HFFc6 (cell line): ENCODE measurements at places on chromosomes 1 and 21.

DNA sequence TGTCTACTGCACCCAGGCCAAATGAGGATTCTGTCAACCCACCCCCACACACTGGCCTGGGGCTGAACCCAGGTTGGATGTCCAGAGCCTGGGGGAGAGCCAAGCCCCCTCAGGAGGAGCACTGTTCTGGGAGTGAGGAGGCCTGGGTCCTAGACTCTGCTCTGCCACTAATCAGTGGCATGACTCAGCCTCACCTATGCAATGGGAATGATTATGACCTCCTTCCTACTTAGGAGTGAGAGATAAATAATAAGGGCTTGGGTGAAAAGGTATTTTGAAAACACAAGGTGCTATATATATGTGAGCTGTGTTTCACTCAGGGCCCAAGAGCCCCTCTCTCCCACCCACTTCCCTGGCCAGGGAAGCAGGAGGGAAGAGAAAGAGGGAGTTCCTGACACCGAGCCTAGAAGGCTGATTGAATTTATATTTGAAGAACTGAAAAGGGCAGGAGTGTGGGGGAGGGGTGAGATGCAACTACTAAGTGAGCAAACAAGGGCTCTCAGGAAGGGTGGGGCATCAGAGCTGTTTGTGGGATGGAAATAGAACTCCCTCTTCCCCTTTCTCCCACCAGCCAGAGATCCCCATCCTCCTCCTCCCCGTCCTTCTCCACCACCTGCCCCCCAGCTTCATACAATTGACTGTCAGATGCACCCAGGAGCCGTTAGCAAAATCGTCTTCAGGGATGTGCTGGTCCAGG is 8.2 kb downstream of the IGSF9 start:
- no peak for DNase-seq

DNA sequence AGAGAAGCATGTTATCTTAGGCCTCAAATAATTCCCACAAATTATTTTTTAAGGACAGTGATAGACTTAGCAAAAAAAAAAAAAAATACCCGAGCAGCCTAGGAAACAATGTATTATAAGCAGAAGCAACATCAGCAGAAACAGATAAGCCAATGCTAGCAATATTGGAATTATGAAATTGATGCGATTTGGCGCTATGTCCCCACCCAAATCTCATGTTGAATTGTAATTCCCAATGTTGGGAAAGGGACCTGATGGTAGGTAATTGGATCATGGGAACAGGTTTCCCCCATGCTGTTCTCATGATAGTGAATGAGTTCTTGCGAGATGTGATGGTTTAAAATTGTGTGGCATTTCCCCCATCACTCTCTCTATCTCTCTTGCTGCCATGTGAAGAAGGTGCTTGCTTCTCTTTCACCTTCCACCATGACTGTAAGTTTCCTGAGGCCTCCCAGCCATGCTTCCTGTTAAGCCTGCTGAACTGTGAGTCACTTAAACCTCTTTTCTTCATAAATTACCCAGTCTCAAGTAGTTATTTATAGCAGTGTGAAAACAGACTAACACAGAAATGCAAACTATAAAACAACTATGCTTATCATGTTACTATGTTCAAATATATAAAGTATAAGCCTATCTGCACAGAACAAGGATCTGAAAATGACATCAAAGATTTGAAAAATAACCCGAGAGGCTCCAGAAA is 75.6 kb upstream of the HIVEP3 start:
- no peak for DNase-seq

DNA sequence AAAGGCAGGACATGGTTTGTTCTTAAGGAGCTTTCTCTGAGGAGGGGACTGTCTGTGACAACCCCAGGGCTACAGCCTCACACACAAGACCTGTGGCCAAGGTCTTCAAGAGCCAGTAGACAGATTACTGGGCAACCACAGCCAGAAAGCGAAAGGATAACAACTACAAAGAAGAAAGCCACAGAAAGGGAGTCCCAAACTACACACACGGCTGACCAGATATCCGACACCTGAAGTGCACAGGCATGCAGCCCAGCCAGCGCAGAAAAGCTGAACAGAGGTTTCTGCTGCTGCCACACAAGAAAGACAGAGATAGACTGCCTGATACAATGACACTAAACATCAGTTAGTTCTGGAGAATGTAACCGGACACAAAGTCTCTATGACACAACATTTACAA is 21.4 kb upstream of the NADK start:
- no peak for DNase-seq

- DNase-seq: no peak
Observed at GRCh38 chr1:80384959-80385358, 1378.4 kb upstream of the ADGRL4 start.

DNA sequence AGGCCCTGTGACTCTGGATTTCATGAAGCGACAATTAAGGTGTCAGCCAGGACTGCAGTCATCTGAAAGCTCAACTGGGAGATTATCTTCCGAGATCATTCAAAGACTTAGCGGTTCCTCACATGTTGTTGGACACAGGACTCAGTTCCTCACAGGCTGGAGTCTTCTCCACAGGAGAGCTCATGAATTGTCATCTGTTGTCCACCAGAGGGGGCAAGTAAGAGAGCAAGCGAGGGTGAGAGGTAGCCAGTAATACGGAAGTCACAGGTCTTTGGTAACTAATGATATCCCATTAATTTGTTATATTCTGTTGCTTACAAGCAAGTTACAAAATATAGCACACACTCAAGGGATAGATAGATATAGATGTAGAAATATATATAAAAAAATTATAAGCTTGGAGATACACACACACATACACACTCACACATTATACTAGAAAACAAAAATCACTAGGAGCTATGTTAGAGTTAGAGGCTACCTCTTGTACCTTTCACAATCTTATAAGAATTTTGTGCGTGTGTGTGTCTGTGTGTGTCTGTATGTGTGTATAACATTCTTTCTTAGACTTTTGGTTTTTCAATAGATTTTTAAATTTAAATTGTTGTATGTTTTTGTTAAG is 1695.3 kb downstream of the BRINP3 start:
- no peak for DNase-seq

- DNase-seq: peak; percentile 30
Observed at GRCh38 chr1:201085902-201086735, 26.1 kb downstream of the CACNA1S start.

- no peak for DNase-seq
Observed at GRCh38 chr1:117698398-117699160, 92.7 kb downstream of the TENT5C start.

DNA sequence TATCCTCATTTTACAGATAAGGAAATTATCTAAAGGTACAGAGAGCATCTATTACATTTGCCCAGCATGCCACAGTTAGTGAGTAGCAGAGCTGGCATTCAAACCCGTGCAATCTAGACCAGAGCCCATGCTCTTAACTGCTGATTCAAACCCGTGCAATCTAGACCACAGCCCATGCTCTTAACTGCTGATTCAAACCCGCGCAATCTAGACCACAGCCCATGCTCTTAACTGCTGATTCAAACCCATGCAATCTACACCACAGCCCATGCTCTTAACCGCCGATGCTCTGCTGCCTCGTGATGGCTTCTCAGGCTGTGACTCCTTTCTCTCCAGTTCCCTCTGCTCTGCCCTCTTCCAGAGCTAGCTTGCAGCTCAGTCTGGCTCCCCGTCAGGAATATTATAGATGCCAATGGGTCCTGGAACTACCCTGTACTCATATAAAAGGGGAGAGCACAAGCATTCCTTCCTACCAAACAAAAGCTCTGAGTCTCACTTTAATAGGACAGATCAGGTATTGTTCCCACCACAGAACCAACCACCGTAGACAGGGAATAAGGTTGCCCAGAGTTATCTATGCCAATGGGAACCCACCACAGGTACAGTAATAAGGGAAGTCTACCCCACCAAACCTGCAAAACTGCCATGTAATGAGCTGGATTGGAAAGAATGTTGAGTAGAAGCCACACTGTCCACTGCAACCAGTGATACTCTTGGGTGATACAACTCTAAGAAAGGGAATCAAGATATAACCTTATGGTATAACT is 78.4 kb downstream of the SMYD3 start:
- DNase-seq: peak; percentile 92

DNA sequence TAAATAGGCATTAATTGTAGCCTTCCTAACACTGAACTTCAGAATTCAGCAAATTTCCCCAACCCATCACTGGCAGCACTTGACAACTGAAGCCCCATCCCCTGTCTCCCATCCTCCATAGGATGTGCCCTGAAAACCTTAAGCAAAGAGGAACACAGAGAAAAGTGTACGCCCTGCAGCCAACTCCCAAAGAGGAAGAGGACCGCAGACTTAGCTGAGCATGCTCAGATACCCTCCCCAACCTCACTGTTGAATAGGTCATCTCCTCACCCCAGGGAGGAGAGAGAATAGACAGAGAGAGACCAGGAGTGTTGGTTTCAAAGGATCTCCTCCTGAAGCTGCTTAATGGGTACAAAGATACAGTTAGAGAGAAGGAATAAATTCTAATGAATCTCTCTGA is 50.5 kb downstream of the CD2 start:
- no peak for DNase-seq

- DNase-seq: no peak
Observed at GRCh38 chr1:35854989-35855700, 27.9 kb upstream of the AGO1 start.

DNA sequence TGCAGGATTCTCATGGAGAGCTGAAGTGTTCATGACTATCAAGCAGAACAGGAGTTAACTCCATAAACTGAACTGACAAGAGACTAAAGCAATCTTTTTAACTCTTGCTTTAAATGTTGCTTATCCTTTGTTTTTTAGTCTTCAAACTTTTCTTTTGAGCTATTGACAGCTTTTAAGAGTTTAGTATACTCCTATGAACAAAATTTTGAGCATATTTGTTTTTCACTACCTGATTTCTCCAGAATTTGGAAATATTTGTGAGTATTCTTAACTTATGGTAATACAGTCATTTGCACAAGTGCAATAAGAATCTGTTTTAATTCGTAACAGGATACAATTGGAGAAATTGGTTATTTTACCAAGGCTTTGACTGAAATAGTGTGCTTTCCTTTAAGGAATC is 7.2 kb downstream of the DNAI4 start:
- no peak for DNase-seq

GRCh38 chr1:91600431-91601337 is 100.0 kb downstream of the CDC7 start:
- DNase-seq: no peak

GRCh38 chr1:6385488-6386191 is 7.9 kb downstream of the ACOT7 start:
- DNase-seq: no peak

DNA sequence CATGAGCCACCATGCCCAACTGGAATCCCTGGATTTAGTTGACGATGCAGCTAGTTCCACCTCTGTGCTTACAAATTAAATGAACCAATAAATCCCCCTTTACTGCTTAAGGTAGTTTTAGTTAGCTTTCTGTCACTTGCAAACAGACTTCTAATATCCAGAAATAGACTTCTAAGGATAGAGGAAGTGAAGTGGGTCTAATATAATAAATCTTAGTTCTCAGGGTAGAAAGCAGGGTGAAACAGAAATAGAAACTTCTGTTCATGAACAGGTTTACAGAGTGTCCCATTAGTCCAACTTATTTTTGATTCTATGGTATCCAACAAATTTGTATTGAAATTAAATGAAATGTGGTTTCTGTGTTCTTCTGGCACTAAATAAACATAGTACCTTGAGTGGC is 20.1 kb downstream of the BCAS2 start:
- DNase-seq: no peak

- DNase-seq: no peak
Observed at GRCh38 chr21:43972850-43973633, 39.1 kb upstream of the TRAPPC10 start.

- no peak for DNase-seq
Observed at GRCh38 chr21:25855576-25855975, 120.8 kb downstream of the GABPA start.

DNA sequence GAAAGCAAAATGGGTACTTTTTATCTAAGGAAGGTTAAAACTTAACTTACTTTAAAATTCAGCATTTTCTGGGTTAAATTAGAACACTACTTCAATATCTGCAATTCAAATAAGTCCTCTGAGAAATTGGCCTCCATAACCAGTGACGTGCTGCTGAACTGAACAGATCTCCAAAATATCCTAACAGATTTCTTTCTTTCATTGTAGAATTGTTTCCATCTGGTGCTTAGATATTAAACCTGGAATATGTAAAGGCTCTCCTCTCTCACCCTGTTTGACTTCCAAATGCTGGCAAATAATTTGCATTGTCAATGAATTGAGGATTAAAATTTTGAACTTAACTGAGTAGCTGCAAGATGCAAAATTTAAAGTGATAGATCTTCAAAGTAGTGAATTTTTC is 316.9 kb upstream of the CXADR start:
- DNase-seq: no peak

DNA sequence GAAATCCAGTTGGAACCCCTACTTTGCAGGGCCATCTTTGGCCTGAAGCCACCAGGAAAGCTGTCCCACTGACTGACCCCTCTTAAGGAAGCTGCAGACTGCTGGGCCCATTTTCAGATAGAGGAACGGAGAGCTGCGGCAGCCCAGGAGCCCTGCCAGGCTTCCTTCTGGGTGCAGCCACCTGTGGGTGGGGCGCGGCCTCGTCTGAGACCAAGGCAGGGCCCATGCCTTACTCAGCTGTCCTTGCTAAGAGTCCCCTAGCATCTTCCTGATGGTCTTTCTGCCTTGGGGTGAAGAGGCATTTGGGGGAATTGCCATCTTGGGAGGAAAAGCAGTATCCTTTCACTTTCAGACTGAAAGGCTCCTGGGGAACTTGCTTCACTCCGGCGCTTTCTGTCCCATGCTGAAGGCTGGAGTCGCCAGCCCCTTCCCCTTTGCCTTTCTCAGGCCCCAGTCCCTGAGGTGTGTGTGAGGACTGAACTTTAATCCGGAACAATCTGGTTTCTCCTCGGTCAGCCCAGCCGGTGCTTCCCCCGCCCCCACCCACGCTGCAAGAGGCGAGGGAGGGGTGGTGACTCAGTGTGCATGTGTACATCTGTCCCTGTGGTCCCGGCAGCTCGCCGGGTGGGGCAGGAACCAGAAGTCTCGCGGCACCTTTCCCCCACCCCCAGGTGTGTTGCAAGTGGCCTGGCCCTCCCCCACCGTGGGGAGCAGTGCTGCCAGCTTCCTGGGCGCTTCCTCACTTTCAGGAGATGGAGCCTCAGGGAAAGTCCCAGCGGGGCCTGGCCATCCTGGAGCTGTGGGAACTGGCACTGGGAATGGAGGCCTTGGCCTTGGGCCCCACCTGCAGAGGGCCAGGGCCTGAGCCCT is 5.1 kb downstream of the ZC3H12A start:
- peak; percentile 83 for DNase-seq

DNA sequence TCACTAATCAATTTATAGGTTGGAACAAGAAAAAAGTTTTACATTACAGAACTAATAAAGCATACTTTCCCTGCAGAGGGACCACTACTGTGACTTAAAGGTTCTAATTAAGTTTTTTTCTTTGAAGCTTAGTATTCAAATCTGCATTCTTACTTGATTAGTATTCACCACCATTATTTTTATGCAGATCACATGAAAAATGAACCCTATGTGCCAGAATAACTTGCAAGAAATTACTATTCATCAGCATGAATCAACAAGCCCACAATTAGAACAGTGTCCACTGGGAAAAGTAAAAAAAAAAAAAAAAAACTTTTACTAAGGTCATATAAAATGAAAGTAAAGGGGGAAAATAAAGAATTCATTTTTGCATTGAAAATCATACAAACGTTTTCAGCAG is 90.8 kb downstream of the SMYD3 start:
- DNase-seq: no peak

GRCh38 chr1:244801246-244801645 is 34.2 kb upstream of the COX20 start:
- no peak for DNase-seq

- no peak for DNase-seq
Observed at GRCh38 chr1:211621447-211622198, 42.7 kb upstream of the SLC30A1 start.
